ENCODE measurements at places on chromosomes 6 and 20.

DNA sequence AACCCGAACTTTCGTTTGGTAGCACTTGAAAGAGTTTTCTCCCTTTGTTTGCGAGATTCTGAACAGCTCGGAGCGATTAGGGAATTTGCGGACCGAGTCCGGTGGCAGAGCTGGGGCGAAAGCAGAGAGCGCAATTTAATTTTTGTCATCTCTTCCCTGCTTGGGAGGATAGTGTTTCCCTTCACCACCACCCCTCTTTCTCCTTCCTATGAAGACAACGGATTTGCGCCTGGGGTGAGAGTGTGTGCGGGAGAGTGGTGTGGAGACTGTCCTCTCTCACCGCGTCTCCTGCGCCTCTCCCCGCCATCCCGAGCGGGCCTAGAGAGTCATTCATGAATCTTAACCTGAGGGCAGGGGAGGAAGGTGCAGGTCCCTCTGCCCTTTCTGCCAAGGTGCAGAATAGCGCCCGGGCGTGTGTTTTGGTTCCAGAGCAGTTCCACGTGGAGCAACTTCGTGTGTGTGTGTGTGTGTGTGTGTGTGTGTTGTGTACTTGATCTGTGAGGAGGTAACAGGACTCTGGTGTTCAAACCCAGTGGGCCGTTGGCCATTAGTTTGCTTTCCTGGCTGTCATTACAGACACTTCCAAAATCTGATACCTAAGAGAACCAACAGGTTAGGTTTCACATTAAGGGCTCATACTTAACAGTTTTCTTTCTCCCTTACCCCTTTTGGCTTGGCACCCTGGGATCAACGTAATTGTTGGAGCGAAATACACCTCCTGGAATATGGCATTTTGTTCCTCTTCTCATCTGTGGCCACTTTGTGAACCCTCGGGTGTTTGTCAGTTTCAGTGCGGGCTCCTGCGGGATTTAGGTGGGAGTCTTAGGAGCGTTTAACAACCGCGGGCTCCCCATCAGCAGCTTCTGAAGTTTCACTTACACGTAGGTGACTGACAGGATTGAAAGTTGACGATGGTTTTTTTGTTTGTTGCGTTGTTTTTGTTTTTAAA lies 1.8 kb downstream of the EYA4 start:
- no peak for DNase-seq

- DNase-seq, result no peak
These were observed 80.2 kb downstream of the CAP2 start for GRCh38 chr6:17473554-17473953.

DNA sequence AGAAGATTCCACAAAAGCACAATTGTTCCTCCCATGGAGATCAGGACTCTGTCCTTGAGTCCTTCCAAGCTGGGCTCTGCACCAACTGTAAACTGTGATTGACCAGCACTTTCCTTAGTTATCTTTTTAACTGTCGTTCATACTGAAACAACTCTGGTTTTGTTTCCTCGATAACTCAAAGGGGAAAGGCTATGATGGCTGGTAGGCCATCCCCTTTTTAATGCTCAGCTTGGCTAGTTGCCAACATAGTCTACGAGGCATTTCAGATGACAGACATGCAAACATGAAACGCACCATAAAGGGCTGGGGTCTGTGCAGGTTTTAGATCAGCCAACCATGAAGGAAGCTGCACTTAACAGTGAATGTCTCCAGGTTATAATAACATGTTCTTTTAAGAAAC lies 497.1 kb upstream of the ARID1B start:
- no peak for DNase-seq

- no peak for DNase-seq
These were observed 185.6 kb downstream of the ATXN1 start for GRCh38 chr6:16575655-16576054.

DNA sequence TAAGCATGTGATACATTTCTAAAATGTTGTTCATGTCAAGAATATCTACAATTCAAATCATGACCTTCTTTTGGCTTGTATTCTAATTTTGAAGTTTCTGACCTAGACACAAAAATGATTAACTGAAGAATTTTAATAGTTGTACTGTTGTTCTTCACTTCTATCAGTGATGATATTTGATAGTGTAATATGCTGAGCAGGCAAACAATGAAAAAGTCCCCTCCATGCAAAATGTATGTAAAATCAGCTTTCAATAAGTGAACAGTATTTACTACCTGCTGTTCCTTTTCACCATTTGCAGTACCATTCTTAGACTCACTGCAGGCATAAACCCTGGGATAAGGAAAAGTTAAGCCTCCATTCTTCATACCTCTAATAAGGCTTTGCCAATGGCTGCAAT lies 201.5 kb downstream of the LAMA2 start:
- no peak for DNase-seq

DNA sequence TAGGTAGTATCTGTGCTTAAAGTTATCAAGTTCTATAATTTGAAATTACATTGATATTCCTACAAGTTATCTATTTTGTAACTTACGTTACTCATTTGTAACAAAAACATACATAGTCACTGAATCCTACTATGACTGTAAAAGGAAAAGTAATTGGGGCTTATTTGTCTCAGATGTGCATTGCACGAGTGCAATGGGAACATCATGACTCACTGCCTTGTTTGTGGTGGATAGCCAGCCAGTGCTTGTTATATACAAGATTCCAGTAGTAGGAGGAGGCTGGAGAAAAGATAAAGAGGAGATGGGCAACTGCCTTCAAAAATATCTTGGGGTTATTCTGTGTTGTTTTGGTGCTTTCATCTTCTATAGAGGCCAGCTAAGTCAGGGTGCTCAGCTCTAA lies 164.1 kb downstream of the RNF144B start:
- no peak for DNase-seq

- no peak for DNase-seq
These were observed 51.1 kb downstream of the ARID1B start for GRCh38 chr6:156828280-156828703.

- DNase-seq, result no peak
These were observed 47.2 kb downstream of the FIG4 start for GRCh38 chr6:109738255-109738654.

DNA sequence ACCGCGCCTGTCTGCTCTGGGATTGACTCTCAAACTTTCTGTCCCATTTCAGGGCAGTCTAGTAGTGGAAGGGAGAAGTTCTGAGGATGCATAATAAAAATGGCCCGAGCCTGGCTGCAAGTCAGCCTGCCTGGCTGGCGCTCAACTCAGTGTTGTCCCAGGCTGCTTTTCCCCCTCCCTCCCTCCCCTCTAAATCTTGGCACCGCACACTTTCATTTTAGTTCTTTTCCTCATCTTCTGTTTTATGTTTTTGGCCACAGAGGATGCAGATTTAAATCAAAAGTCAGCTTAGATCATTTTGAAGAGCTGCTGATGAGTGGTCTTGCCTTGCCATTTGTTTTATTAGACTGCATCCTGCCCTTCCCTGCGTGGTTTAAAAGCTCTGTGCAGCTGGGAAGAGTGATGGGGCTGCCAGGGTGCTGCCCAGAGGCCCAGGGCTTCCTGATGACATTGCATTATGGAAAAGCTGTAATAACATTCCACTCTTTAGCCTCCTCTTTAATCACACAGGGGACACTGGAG lies 6.5 kb upstream of the UQCC2 start:
- no peak for DNase-seq

DNA sequence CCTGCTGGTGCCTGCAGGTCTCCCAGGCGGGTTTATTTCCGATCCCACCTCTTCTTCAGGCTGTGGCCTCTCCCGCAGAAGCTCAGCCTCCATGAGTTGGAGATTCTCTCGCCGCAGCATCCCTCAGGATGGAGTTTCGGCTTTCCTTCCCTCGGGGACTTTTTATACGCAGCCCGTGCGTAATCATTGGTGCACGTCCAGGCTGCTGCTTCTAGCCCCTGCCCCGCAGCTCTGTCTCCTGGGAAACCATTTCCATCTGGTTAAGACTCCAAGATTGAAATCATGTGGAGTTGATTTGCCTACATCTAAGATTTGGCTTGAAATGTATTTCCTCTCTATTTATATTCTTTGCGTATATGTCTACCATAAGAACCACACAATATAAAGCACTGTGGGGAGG lies 46.7 kb upstream of the CARMIL1 start:
- DNase-seq, result no peak

DNA sequence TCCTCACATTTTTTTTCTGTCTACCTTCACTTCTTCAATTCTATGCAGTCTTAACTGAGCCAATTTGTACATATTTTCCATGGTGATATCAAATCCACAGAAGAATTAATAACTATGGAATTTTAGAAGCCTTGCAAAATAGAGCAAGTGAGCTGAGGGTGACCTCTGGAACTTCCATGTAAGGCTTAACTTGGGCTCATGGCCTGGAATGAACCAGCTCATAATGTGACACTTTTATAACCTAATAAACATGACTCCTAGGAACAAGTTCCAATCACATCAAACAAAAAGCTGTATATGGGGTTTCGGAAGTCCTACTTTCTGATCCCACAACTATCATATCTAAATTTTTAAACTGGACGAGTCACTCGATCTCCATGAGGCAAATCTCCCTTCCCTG lies 232.4 kb downstream of the FOXA2 start:
- DNase-seq, result no peak

- DNase-seq, result no peak
These were observed 43.7 kb downstream of the DSTN start for GRCh38 chr20:17613328-17614175.

DNA sequence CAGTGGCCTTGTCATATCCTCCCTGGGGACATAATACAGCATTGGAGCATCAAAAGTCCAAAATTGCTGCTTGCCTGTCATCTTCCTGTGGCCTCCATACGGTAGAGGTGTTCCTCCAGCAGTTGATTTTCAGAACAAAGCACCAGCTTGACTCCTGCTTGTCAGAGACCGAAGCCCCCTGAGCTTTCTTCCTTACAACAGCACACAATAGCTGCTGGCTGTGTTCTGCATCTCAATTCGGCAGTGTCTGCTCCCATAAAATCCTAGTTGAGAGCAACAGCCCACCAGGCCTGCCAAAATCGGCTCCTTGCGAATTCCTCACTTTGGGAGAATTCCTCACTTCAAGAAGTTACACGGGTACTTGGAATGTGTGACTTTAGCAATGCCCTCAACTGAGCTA lies 372.9 kb downstream of the SAMD5 start:
- DNase-seq, result no peak

DNA sequence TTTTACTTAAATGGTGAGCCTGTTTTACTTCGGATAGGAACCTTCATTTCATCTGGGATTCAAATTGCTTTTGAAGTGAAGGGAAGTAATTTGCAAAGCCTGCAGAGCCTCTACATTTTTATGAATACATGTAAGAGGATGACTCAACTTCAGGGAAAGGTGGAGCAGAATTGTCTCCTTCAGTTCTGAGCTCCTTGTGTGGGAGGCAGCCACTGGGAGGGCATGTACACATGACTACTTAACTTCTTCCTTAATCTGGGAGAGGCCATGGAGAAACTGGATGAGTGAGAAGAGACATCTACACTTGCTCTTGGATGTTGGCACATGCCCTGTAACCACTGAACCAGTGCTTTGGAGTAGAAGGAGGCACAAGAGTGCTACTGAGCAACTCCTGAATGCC lies 145.1 kb upstream of the NRSN1 start:
- no peak for DNase-seq

DNA sequence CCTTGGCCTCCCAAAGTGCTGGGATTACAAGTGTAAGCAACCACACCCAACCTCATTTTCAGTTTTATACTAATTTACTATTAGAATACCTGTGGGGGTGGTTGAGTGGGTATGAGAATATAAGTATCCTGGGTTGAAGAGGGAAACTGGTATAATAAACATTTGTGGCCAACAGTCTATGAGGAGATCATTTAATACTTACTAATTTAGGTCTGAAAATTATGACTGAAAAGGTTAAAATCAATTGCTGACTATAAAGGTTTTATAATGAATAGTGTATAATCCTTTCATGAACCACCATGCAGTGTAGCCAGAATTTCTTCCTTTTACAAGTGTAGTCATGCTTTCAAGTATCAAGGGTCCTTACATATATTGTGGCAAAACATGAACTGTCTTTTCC lies 11.1 kb downstream of the ASF1A start:
- no peak for DNase-seq

- DNase-seq, result no peak
These were observed 9.7 kb upstream of the CD40 start for GRCh38 chr20:46108435-46108841.

DNA sequence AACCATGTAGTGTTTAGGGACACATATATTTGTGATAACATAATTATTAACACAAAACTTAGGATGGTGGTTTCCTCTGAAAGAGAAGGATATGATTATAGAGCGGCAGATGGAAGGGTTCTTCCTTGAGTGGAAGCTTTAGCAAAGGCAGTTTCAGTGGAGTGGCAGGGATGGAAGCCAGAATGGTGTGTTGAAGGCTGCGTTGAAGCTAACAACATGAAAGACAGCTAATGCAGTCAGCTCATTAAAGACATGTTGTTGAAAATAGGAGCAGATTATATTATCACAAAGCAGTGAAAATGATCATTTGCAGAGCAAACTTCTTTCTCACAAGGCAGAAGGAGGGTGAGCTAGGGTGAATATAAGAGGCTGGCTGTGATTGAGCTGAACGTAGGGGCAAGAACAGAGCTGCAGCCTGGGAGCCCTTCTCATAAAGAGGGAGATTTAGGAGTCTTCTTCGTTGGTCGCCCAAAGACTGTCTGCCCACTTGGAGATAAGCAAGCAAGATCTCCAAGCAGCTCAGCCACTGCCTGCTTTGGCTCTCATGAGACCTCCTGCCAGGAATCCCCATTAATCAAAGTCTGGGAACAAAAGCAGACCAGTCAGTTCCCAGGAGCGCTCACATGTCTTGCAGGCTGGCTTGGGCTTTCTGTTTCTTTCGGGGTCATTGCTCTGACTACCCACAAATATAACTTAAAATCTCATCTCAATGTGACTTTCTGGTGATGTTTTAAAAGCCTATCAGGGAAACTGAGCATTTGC lies 2.6 kb upstream of the ANKRD6 start:
- no peak for DNase-seq

DNA sequence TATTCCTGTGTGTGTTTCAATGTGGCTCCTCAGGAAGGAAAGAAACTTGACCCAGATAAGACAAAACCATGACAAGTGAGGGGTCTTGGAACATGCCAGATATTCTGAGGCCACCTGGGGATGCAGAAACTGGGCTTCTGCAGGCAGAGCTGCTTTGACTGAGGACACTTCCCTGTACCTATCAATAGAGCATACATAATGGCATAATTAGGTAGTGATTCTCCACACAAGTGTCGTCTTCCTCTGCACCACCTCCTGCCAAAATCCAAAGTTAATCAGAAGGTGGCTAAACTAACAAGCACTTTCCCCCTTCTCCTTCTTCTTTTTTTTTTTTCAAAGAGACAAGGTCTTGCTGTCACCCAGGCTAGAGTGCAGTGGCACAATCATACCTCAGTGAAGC lies 97.1 kb downstream of the KIF13A start:
- DNase-seq, result no peak

- no peak for DNase-seq
These were observed 490.0 kb downstream of the GRIK2 start for GRCh38 chr6:101883505-101883904.

- DNase-seq, result no peak
These were observed 37.2 kb upstream of the CALHM6 start for GRCh38 chr6:116424001-116424400.
